ENCODE measurements at places on chromosomes 5 and 9.
A peak's percentile ranks its signal among the peaks of the same experiment; 100 is the strongest.

DNA sequence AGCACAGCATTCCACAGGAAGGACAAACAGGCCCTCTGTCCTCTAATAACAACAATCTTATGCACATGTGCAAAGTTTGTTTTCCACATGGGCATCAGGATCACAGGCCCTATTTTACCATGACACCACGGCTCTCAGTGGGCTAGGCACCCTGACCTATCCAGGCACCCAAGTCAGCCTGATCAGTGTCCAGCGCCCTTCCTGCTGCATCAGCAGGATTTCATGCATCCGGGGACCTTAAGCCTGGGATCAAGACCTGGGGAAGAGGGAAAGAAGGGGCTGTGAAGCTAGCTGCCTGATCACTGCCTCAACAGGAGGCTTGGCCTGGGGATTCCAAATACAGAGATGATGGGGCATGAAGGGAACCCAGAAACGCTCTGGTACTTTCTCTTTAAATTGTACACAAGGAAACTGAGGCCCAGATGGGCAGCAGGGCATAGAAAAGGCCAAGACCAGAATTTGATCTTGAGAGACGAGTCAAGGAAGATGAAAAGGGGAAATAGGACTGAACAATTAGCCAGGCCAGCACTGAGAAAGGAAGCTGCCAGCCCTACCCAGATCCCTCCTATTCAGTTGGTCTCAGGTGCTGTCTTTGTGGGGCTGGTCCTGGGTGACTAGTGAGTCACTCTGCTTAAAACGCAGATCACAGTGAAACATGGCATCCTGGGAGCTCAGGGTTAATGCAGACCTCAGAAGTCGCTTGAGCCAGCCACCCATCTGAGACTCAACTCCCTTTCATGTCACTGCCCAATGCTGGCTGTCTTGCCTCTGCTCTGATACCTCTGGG, 57.9 kb downstream of the SHB start:
- DNase-seq = no peak

- DNase-seq = no peak
Observed at GRCh38 chr5:30376848-30377247, 816.6 kb upstream of the CDH6 start.

DNA sequence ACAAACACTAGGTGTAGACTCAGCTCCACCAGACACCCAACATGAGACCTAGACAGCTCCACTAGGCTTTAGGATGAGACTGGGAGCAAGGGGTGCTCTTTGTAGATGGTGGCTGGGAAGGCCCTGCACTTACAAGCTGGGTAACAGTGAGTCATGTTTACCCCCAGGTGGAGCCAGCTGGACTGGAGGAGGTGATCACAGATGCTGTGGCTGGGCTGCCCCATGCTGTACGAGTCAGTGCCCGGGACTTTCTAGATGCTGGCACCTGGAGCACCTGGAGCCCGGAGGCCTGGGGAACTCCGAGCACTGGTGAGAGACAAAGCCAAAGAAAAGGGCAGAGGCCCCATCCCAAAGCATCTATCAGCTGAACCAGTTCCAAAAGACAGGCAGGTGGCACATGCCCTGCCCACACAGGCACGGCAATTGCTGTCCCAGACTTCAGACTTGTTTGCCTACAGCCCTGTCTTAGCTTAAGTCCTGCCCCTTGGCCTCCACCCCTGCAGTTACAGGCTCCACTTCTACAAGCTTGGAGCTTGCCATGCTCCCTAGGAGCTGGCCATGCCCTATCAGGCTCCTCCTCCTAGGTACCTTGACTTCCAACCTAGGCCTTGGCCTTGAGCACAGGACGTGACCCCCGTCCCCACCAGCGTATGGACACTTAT, 2.7 kb downstream of the CCL27 start:
- no peak for DNase-seq

DNA sequence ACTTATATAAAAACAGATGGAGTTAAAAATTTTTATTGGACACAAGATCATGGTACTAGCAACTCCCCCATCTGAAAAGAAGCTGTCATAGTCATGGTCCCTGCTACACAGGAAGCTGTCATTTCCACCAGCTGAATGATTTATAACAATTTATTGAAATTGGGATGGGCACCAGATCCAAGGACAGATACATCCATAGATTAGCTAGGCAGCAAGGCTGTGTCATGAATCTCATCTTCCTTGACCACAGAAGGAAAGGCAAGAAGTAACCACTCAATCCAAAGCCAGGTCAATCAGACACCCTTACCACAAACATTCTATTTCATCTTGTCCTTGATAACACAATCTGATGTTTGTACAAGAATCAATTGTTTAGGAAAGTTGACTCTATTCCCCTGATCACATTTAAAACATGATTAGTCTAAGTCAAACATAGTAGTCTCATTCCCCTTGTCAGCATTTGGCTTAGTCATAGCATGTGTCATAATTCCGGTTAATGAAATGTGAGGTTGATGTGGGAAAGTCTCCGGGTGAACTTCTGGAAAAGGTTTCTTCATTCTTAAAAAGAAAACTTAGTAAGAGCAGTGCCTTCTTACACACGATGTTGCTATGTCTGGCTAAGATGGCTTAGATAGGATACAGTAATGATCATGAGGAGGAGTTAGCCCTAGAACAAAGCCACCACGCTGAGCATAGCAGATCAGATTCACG, 462.6 kb upstream of the PAPPA start:
- no peak for DNase-seq

DNA sequence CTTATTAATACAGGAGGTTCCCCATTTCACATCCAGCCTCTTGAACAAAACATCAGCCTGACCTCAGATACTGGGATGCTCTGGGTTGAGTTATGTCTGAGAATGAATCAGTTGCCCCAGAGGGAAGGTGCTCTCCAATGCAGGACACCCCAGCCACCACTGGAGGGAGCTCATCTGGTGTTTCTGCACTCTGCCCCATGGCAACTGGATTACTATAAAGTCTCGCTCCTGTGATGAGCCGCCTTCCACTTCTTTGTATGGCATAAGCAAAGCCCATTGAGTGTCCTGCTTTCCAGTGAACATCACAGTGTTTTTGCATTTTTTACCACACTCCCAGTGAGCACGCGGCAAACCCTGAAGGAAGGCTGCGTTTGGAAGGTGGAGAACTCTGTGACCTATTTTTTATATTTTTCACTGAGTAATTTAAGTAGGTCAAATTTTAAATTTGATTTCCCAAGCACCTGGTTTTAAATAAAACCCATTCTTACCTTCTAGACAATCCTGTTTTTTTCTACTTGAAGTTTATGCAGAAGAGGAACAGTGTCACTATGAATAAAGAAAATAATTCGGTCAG, 176.9 kb upstream of the WWC1 start:
- DNase-seq = peak; percentile 23

- no peak for DNase-seq
Observed at GRCh38 chr9:27426511-27427271, 97.4 kb upstream of the IFNK start.
